ENCODE measurements at places on chromosomes 12 and 14. TPM values are rescaled to one million over a fixed set of nuclear protein-coding genes. Genes with fewer than 3 reads are reported as not detected.

Gene HSPB8
- total RNA-seq = 17.1 TPM

Gene ISCA2
- 9.3 TPM for total RNA-seq

Gene CMTM5
- not detected for total RNA-seq

DNA sequence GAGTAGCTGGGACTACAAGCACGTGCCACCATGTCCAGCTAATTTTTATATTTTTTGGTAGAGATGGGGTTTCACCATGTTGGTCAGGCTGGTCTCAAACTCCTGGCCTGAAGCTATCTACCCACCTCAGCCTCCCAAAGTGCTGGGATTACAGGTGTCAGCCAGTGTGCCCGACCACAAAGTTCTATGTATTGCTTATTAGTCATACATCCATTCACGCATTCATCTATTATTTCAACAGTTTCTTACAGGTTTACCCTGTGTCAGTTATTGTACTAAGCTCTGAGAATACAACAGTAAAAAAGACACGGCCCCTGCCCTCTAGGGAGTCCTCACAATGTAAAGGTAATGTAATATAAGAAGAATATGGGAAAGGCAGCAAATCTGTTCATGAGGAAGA lies 188.9 kb upstream of the BTG1 start:
- no peak for DNase-seq

DNA sequence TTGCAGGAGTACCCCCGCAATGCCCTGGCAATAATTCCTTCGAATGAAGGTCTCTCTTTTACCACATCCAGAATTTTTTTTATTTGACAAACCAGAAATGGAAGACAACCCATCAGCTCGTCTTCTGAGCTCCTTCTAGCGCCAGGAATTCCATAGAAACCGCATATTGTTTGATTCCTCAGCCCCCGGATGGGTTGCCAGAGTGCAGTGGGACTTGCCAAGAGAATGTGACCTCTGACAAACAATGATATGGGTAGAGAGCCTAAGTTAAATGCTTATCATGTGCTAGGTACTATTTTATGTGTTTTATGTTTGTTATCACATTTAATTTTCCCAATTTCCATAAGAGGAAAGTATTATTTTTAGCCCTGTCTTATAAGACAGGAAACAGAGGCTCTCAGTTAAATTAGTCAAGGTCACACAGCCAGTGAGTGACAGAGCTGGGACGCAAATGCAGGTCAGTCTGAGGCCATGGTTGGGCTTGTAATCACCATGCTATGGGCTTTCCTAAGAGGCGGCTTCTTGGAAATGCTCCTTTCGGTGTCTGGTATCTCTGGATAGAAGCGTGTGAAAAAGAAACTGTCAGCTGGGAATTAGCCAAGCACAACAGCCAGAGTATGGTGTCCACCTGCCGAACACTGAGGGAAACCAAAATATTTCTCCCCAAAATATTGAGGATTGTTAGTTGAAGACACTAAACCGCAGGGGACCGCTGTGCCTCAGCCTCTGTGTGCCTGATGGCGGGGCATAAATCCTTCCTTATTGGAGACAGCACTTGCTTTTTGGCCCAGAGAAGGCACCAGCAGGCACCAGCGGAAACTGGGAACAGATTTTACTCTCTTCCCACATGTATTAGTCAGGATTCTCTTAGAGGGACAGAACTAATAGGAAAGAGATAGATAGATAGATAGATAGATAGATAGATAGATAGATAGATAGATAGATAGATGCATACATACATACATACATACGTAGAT lies 29.4 kb upstream of the ETFBKMT start:
- peak; percentile 60 for DNase-seq

GRCh38 chr14:22159099-22159498 lies 429.9 kb downstream of the DAD1 start:
- no peak for DNase-seq

GRCh38 chr14:103861413-103862392 lies 14.3 kb upstream of the PPP1R13B start:
- no peak for DNase-seq

DNA sequence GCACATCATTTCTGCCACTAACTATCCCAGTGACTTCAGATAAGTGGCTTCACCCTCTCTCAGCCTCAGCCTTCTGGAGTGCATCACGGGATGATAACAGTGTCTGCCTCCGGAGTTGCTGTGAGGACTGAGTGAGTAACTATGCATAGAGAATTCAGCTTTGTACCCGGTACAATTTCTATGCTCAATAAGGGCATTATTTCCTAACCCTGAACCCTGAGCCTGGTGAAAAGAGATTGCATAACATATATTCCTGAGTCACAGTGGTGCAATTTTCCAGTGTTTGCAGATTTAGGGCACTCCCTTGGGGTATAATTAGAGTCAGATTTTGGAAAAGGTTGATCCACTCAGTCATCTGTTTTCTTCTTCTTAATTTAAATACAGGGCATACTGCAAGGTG lies 181.1 kb downstream of the PTPN11 start:
- no peak for DNase-seq

DNA sequence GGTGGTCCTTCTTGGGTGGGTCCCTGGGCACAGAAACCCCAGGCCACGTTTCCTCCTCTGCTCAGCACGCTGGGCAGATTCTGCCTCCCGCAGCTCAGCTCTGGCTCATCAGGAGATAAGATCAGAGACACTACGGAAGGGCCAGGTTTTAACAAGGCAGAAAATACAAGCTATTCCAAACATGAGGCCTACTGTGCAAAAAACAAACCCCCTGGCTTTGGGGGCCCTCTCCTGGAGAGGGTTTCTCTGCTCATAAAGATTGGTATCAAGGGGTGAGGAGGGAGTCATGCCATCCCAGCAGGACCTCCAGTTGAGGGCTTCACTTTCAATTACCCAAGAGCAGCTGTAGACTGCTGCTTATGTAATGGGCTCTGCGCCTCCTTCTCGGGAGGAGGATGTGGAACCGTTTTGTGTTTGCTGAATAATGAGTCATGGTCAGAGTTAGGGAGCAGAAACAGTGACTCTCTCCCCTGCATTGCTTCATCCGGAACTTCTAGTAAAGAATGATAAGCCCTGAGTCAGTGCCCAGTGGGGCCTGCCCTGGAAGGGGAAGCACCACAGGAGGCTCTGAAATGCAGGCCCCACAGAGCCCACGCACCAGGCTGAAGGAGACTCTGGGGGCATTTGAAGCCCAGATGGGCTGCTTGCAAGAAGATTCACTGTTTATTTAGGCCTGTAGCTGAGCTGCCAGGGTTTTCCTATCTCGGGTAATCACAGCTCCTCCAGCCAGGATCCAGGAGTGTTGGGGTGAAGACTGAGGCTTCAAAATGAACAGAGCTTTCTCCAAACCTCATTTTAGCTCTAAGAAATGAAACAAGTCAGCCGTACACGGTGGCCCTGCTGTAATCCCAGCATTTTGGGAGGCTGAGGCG lies 79.3 kb downstream of the SSPN start:
- DNase-seq = peak; percentile 81

GRCh38 chr12:87363497-87364084 lies 665.6 kb downstream of the C12orf50 start:
- DNase-seq = peak; percentile 30

- DNase-seq = peak; percentile 59
Observed at GRCh38 chr12:51678086-51678724, 87.2 kb downstream of the SCN8A start.

GRCh38 chr12:128850400-128850799 lies 2.9 kb upstream of the GLT1D1 start:
- no peak for DNase-seq

DNA sequence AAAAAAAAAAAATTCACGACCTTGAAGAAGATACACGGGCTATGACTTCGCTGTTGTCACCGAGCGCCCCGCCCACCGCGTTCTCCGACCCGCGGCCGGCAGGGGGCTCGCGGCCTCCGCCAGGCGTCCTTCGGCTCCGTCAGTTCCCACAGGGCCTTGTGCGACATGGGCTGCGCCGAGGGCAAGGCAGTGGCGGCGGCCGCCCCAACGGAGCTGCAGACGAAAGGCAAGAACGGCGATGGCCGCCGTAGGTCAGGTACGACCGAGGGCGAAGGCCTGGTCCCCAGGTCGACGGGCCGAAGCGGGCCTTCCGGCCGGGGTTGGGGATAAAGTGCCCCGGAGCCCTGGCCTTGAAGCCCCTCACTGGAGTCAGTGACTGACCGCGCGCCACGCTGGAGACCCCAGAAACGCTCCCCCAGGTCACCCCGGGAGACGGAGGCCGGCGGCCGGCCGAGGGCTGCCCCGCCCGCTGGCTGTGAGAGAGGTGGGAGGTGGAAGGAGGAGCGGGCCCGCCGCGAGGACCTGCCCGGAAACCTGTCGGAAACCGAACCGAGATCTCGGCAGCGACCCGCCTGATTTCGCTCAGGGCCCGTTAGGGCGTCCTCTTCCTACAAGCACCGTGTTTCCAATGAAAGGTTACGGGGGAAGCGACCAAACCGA lies at the start of gene TXNRD1:
TSS of gene TXNRD1 (plus strand) at position 142 of the 660 bp plus-strand sequence. CDS start at position 166, 24 bp downstream.
- DNase-seq = peak; percentile 74

GRCh38 chr12:19909418-19909817 lies 458.9 kb upstream of the PDE3A start:
- DNase-seq = no peak

- no peak for DNase-seq
Observed at GRCh38 chr14:29717901-29718300, 209.7 kb downstream of the PRKD1 start.

Data from pancreas (tissue), 10 donors.